Osteoblast (primary cell): ENCODE measurements at places on chromosomes 11 and 22. TPM values are rescaled to one million over a fixed set of nuclear protein-coding genes. Genes with fewer than 3 reads are reported as not detected.
A peak's percentile ranks its signal among the peaks of the same experiment; 100 is the strongest.

GRCh38 chr11:387193-387793 is 6.7 kb upstream of the PKP3 start:
- H3K27ac ChIP-seq, result no peak overlapping the region
- H3K4me1 ChIP-seq, result peaks cover 4% of the 10 kb centered on the region
- no peak for DNase-seq
- no peak overlapping the region for H3K4me3 ChIP-seq

DNA sequence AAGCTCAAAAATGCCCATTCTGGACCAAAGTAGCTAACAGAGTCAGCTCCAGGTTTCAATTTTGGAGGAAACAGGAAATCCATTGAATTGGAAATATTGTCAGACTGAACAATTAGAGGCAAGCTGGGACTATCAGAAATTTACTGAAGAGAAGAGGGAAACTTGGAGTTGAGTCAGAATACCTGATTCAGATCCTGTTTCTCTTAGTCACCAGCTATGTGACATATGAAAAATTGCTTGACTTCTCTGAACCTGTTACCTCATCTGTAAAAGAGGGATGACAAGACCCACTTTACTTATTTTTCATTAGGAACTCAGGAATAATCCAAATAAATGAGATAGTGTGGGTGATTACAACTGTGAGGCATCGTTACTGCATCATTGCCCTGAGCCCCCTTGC is 148.9 kb upstream of the CADM1 start:
- H3K27ac ChIP-seq, result no peak overlapping the region
- no peak for DNase-seq
- H3K27me3 ChIP-seq, result no peaks in the 10 kb centered on the region
- no peaks in the 10 kb centered on the region for H3K36me3 ChIP-seq
- no peak overlapping the region for H3K4me3 ChIP-seq
- H3K4me1 ChIP-seq, result no peaks in the 10 kb centered on the region

DNA sequence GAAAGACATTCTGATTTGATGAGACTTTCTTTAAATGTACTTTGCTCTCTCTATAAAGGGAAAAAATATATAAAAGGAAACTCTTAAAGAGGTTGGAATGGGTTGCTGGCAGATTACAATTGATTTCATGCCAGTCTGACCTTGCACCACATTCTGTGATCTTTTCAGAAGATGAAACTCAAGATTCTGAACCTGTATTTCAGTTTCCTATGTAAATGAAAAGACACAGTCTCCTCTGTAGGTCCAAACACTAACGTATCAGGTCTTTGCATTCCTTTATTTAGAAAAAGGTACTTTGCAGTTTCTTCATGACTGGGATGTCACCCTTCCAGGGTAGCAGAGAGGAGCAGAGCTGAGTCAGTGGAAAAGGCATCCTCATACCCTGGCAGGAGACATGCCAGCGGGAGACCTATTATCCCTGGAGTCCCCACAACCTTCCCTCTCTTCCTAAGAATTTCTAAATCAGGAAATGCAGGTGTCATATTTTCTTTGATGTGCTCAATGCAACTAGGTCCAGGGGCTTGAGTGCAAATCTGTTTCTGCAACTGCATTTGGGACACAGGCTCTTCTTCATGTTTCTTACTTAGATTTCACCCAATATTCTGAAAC is 282.6 kb downstream of the CADM1 start:
- H3K27me3 ChIP-seq, result peaks cover 2% of the 10 kb centered on the region
- no peak for DNase-seq
- H3K36me3 ChIP-seq, result no peaks in the 10 kb centered on the region
- H3K27ac ChIP-seq, result no peak overlapping the region
- no peaks in the 10 kb centered on the region for H3K4me1 ChIP-seq

The GGT5 gene
- total RNA-seq, result 7.2 and 16.2 TPM in 2 replicates

DNA sequence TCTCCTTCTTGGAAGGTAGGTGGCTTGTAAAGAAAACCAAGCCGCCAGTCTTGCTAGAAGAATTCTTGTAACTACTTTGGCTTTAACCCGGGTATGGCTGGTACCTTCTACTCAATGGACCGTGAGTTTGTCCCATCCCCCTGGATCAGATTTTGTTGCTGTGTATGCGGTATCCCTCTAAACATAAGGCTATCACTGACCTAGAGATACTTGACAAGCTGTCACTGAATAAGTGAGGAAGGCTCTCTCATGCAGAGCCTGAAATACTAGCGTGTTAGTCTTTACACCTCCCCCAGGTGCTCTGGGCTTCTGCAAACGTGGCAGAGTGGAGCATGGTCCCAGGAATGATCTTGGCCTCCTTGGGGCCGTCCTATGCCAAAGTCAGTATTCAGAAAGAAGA is 34.5 kb downstream of the GLB1L2 start:
- no peaks in the 10 kb centered on the region for H3K27me3 ChIP-seq
- H3K4me1 ChIP-seq, result no peaks in the 10 kb centered on the region
- no peak overlapping the region for H3K4me3 ChIP-seq
- no peaks in the 10 kb centered on the region for H3K36me3 ChIP-seq
- no peak overlapping the region for H3K27ac ChIP-seq

DNA sequence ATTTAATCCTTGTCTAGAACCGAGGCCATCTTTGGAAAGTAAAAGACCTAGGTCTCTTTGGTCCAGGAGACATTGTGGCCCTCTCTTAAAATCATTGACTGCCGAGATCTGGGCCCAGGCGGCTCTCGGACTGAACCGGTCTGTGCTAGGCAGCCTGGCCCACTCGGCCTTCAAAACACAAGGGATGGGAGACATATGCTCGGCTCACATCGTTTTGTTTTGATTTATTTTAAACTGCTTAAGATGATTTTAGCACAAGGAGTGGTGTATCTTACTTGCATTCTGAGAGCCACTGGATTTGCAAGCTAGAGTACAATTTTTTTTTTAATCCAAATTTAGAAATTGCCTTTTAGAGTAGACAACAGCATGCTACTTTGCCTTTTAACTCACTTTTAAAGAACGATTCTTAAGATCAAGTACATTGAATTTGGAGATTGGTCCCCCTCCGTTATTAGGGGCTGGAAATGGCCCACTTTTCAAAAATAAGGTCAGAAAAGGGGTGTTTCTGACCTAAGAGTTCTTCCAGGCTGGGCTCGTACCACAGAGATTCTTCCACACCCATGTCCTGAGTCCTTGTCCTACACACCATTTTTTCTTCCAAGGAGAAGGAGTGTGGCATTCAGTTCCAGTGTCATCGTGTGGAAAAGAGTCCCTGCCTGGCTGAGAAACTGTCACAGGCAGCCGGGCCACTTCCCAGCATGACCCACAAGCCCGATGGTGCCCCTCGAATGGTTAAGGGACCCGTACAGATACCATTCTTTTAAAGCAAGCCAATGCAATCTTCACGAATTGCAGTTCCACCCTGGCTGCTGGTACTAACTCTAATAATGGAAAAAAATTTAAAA is 80.5 kb upstream of the WNT7B start:
- peak; percentile 83 for DNase-seq
- H3K27me3 ChIP-seq, result no peaks in the 10 kb centered on the region
- H3K27ac ChIP-seq, result peak overlapping the region; percentile 95
- H3K4me1 ChIP-seq, result peaks cover 77% of the 10 kb centered on the region
- H3K4me3 ChIP-seq, result peak overlapping the region; percentile 75

DNA sequence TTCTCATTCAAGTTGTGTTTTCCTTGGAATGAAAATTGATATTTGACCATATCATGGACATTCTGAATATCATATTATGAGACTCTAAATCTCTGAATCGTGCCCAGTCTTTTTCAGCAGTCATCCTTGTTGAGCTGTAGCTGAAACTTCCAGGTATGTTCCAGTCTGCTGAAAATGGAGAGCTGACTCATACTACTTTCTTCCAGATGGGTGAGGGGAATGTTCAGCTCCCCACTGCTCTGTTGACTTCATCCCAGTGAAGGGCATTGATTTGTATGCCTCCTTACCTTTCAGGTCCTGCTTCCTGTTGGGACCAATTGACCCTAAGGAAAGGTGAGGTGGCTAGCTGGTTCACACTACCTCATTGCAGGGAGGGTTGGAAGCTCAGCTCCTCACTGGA is 3.5 kb downstream of the OR5P2 start:
- no peaks in the 10 kb centered on the region for H3K36me3 ChIP-seq
- no peaks in the 10 kb centered on the region for H3K27me3 ChIP-seq
- H3K4me3 ChIP-seq, result no peak overlapping the region
- H3K4me1 ChIP-seq, result no peaks in the 10 kb centered on the region
- no peak for DNase-seq

The SEPTIN3 gene
- total RNA-seq, result 0.29 and 0.36 TPM in 2 replicates

The RIMBP3C gene
- total RNA-seq, result 0.29 and 0.36 TPM in 2 replicates

The LIF gene
- total RNA-seq, result 3.2 and 3.3 TPM in 2 replicates

The CNTF gene
- 1.4 and 1.8 TPM in 2 replicates for total RNA-seq

DNA sequence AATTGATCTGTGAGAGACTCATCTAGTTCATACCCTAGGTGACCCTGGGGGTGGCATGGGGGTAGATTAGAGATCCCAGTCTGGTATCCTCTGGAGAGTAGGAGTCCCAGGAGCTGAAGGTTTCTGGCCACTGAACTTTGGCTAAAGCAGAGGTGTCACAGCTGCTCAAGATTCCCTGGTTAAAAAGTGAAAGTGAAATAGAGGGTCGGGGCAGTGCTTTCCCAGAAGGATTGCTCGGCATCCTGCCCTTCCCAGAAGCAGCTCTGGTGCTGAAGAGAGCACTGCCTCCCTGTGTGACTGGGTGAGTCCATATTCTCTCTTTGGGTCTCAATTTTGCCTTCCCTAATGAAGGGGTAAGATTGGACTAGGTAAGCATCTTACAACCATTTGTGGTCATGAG is 653 bp downstream of the IL18BP start:
- H3K27ac ChIP-seq, result peak overlapping the region; percentile 32
- no peaks in the 10 kb centered on the region for H3K27me3 ChIP-seq
- peaks cover 10% of the 10 kb centered on the region for H3K4me1 ChIP-seq
- DNase-seq, result peak; percentile 89
- peaks cover 30% of the 10 kb centered on the region for H3K36me3 ChIP-seq

DNA sequence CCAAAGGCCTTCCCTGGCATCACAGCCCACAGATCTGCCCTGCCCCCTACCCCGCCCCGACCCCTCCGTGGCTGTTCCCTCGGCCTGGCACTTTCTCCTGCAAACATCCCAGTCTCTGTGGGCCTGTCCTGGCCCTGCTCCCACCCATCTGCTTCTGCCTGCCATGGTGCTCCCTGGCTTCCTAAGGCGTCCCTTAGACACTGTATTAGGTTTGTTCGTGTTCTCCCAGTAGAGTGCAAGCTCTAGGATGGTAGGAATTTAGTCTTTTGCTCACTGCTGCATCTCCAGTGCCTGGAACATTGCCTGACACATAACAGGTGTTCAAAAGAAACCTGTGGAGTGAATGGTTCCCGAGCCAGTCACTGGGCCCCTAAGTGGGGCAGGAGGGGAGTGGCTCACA is 69.6 kb upstream of the PITPNB start:
- no peak overlapping the region for H3K4me3 ChIP-seq
- no peak overlapping the region for H3K27ac ChIP-seq
- H3K27me3 ChIP-seq, result no peaks in the 10 kb centered on the region
- H3K4me1 ChIP-seq, result peaks cover 22% of the 10 kb centered on the region
- no peak for DNase-seq

DNA sequence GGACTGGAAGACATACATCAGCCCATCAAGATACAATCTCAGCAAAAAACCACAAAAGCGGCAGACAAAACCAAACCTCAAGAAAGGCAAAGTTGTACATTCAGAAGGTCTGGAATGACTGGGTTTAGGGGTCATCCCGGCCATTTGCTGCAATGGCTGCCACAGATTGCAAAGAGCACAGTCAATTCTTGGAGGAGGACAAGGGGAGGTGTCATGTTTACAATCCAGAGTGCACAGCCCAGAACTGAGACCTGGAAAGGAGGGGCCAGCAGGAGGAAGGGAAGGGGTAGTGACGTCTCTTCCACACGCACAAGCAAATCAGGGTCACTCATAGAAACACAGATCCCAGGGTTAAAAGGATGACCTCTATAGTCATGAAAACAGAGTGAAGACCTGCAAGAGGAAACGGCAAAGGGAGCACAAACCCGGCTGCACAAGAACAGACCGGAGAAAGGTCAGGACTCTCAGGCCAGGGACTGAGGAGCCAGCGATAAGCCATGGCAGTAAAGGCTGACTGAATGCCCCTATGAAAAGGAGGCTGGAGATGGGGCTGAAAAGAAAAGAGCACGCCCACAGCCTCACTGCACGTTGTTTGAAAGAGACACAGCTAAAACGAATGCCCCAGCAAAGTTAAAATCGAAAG is 18.2 kb upstream of the MUC5AC start:
- no peak overlapping the region for H3K4me3 ChIP-seq
- no peaks in the 10 kb centered on the region for H3K27me3 ChIP-seq
- no peaks in the 10 kb centered on the region for H3K36me3 ChIP-seq

- H3K36me3 ChIP-seq, result peaks cover 43% of the 10 kb centered on the region
- no peaks in the 10 kb centered on the region for H3K27me3 ChIP-seq
- H3K27ac ChIP-seq, result peak overlapping the region; percentile 41
- no peak overlapping the region for H3K4me3 ChIP-seq
- H3K4me1 ChIP-seq, result peaks cover 62% of the 10 kb centered on the region
Observed at GRCh38 chr11:6607190-6607795, 3.7 kb downstream of the ILK start.

GRCh38 chr11:59267196-59267595 is 54.5 kb upstream of the MPEG1 start:
- no peaks in the 10 kb centered on the region for H3K36me3 ChIP-seq
- H3K4me1 ChIP-seq, result no peaks in the 10 kb centered on the region
- no peak for DNase-seq
- no peak overlapping the region for H3K27ac ChIP-seq
- H3K27me3 ChIP-seq, result no peaks in the 10 kb centered on the region

GRCh38 chr11:107272561-107272960 is 185.1 kb downstream of the CWF19L2 start:
- H3K4me1 ChIP-seq, result no peaks in the 10 kb centered on the region
- H3K27me3 ChIP-seq, result no peaks in the 10 kb centered on the region
- no peak for DNase-seq

DNA sequence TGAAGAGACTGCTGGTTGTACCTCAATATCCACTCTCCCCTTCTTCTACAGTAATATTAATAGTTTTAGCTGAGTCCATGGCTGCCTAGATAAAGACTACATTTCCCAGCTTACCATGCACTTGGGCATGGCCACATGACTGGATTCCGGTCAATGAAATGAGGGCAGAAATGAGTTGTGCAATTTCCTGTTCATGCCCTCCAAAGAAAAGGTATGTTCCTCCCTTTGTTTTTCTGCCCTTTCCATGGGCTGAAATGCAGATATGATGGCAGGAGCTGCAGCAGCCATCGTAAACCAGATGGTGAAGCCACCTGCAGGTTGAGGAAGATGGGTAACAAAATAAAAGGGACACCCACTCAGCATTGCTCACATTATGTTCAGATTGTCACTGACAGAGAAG is 15.3 kb upstream of the ELFN2 start:
- no peaks in the 10 kb centered on the region for H3K36me3 ChIP-seq
- no peak overlapping the region for H3K27ac ChIP-seq
- no peak for DNase-seq
- H3K27me3 ChIP-seq, result no peaks in the 10 kb centered on the region

The SCO2 gene
- total RNA-seq, result 5.1 and 5.6 TPM in 2 replicates

- peaks cover 3% of the 10 kb centered on the region for H3K4me1 ChIP-seq
- H3K27ac ChIP-seq, result no peak overlapping the region
- no peaks in the 10 kb centered on the region for H3K27me3 ChIP-seq
Observed at GRCh38 chr11:103812680-103813079, 223.8 kb upstream of the DDI1 start.
